ENCODE measurements at places on chromosomes 11 and 22. TPM values are rescaled to one million over a fixed set of nuclear protein-coding genes. Genes with fewer than 3 reads are reported as not detected.

- DNase-seq, result no peak
Observed at GRCh38 chr11:26997378-26997777, 3.5 kb downstream of the FIBIN start.

GRCh38 chr22:36808721-36809344 is 8.0 kb downstream of the PVALB start:
- no peak for DNase-seq

DNA sequence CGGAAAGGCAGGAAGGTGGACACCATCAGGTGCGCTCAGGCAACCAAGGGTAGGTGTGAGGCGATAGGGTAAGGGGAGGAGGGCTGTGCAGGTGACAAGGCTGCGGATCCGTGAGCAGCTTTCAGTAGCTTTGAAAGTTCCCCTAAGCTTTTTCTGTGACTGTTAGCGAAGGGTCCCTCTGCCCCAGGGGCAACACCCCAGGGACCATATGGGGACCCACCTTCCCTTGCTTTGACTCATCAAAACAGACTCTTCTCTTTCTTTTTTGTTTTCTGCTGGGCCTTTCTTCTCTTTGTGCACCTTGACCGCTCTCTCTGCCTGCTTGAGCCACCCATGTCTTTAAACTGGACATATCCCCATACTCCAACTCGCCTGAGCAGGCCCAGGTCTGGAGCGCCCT is 136.9 kb downstream of the FEZ1 start:
- no peak for DNase-seq

GRCh38 chr22:32745251-32745995 is 56.1 kb upstream of the TIMP3 start:
- DNase-seq, result no peak

GRCh38 chr11:16194566-16194965 is 161.8 kb downstream of the SOX6 start:
- no peak for DNase-seq

GRCh38 chr22:29055192-29055830 is 6.3 kb downstream of the C22orf31 start:
- DNase-seq, result no peak

DNA sequence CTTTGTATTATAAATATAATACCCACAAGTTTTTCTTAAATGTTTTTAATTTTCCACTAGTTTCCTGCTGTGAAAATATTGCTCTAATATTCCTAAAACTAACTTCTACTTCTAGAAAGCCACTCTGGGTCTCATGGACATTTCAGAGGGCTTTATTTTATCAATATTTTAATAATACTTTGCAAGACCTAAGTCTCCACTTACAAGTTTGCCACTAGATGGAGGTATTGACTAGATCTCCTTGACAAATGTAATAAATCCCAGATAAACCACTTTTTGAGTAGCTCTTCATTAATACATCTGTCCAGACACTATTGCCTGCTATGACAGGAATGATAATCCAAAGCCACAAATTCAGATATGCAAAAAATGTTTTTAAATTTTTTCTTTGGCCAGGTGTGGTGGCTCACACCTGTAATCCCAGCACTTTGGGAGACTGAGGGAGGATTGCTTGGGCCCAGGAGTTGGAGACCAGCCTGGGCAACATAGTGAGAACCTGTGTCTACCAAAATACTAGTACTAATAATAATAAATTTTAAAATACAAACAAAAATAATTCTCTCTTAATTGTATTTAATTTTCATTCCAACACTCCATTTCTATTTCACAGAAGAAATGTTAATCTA is 3.5 kb upstream of the ACAT1 start:
- DNase-seq, result peak; percentile 45

GRCh38 chr22:25030636-25031035 is 78.1 kb downstream of the KIAA1671 start:
- no peak for DNase-seq

DNA sequence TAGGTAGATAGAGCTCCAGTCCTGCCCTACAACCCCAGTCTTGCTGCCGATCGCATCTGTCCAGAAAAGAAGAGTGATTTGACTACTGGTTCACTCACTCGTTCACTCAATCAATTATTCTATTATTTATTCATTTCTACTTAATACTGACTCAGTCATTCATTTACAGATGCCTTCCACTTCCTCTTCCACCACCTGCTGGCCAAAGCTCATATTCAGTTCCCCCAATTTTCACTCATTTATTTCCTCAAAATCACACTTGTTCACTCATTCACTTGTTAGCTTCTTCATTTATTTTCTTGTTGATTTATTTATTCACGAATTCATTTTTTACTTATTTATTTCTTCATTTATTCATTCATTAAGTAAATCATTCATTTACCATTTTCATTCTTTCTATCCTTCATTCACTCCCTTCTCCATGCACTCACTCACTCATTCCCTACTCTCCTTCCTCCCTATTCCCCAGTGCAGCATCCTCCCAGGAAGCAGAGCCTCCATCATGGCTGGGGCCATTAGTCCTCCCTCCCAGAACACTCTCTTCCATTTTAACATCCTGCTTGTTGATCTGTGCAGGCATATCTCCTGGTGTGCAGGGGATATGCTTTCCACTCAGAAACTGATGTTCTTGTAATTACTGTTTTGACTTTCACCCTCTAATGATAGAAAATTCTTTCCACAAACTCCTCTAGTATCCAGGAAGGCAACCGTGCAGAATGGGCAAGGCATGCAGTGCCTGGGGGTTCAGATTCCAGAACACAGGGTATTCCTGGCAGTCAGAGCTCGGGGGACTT is 281.0 kb downstream of the TENM4 start:
- DNase-seq, result no peak

DNA sequence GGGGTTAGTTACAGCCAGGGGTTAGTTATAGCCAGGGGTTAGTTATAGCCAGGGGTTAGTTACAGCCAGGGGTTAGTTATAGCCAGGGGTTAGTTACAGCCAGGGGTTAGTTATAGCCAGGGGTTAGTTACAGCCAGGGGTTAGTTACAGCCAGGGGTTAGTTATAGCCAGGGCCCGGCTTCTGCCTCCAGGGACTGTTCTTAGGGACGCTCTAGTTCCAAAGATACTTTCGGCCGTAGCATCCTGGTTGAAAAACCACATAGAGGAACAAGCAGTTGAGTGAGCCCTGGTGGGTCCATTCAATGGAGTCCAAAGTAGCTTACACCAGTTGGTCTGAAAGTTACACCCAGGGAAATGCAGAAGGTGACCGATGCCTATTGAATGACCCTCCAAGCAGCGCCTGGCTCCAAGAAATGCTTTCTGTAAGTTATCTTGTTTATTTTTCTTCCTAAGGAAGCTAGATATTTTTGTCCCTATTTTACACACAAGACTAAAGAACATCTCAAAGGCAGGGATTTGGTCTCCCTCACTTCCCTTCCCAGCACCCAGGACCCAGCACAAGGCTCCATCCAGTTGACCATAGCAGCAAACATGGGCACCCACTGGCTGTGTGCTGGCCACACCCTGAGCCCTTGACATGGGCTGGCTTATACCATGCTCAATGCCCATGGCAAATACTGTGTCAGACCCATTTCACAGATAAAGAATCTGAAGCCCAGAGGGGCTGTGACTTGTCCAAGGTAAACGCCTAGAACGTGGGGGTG is 49.7 kb upstream of the SHISAL1 start:
- DNase-seq, result no peak

DNA sequence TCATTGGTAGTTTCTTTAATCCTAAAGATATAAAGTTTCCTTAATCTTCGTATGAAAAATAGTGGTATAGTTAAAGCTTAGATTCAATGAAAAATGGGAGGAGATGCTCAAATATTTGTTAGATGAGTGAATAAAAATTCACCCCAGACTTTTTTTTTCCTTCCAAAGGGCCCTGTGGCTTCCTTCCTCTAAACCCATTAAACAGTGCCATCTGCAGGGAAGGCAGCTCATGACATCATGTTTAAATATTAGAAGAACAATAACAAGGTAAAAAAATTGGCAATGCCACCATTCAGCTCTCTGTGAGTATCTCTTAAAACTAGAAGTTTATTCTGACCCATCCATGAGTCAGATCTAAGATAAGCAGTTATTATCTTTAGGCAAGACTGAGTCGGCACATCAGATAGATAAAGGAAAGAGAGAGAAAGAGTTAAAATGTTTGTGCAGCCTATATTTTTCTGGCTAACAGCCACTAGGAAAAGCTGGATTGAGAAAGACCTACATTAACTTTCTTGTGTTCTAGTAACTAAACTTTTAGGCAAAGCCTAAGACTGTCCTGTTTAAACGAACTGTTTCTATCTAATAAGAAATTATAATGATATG is 19.1 kb upstream of the OOSP1 start:
- peak; percentile 67 for DNase-seq

DNA sequence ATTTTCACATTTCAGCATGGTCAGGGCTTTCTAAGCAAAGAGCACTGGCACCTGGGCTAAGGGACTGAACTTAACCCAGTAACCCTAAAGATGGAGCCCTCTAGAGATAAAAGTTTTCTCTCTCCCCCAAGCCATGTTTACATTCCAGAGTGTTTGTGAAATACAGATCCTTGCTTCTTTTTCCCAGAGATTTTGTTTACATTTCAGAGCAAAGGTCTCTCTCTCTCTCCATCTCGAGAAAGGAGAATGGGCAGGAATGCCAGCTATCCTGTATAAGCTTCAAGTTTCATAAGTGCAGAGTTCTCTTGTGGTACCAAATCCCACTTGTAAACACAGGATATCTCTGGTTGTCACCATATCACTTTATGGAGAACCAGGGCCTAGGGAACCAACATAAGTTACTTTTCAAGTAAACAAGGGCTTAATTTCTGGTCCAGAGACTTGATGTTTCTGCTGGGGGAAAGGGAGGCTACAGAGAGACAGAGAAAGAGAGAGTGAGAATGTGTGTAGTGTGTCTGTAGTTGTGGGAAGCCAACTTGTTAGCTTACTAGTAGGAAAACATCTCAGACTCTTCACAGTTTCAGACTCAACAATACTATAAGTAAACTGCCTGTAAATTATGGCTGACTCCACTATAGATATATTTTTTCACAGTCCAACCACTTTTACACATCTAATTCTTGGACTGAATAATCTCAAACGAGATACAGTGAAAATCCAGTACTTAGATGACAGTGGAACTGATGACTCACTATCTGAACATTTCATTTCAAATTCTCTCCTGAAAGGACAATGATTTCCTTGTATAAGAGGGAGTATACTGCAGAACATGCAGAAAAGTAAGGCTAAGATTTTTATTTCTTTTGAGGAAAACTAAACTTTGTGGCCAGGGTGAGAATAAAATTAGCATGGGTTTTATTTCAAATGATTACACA is 76.2 kb downstream of the ARHGAP32 start:
- peak; percentile 25 for DNase-seq

The BIK gene
- total RNA-seq, result 0.29 TPM

The UPK3A gene
- total RNA-seq, result not detected

The SYT13 gene
- not detected for total RNA-seq

The GGT1 gene
- 2.2 TPM for total RNA-seq

The NOX4 gene
- total RNA-seq, result 2.2 TPM

Data from HFFc6 (cell line).